Stimulated activated CD4-positive, alpha-beta T cell treated with anti-CD3 and anti-CD28 coated beads, Interleukin-4, amount 100 ng/mL, for 4 hours (primary cell): ENCODE measurements at places on chromosomes 6 and 20.

DNA sequence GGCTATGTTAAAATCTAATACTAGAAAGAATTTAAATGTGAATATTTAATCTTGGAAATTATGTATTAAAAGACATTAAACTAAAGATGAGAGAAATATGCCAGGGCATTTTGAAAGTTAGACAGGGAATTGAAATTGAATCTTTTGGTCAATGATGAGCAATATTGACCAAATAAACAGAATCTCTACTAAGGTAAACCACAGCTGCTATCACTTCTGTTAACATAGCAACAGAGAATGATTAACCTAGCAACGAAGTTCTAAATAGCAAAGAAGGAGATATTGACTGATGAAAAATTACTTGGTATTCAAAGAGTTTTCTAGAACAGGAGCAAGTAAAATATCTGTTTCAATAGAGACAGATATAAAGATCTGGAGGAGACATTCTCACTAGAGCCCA, 45.2 kb upstream of the RSPO3 start:
- no peak for DNase-seq

GRCh38 chr6:116456106-116456505, 5.1 kb upstream of the CALHM6 start:
- no peak for DNase-seq

- no peak for DNase-seq
Observed at GRCh38 chr20:1934156-1934555, 38.9 kb downstream of the SIRPA start.

DNA sequence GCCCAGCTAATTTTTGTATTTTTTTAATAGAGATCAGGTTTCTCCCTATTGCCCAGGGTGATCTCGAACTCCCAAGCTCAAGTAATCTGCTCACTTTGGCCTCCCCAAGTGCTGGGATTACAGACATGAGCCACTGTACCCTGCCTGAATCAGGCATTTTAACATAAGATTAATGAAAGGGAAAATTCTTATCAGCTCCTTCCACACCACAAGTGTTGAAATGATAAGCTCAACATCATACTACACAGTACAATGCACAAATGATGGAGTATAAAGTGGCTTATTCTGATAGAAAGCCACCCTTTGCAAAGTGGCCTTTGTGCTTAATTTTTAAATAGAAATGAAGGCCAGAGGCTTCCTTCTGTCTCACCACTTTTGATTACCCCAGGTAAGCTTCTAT, 71.3 kb upstream of the MCHR2 start:
- no peak for DNase-seq

- no peak for DNase-seq
Observed at GRCh38 chr6:11113038-11113437, 1.5 kb upstream of the ERVFRD-1 start.

DNA sequence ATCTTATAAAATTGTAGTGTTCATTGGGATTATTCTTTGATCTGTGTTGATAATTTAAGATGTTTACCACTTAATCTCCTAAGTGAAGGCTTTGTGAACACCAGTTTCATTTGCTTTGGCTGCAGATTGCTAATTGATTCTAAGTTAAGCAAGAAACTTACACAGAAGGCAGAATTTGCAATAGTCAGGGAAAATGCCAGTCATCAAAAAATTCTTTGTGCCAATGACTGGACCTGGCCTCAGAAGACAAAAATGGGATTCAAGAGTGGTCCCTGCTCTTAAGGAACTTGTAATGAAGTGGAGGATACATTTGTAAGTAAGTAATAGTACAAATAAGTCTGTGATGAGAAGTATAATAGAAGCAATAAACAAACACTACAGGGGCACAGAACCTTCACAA, 63.3 kb upstream of the EXOC2 start:
- DNase-seq = no peak

DNA sequence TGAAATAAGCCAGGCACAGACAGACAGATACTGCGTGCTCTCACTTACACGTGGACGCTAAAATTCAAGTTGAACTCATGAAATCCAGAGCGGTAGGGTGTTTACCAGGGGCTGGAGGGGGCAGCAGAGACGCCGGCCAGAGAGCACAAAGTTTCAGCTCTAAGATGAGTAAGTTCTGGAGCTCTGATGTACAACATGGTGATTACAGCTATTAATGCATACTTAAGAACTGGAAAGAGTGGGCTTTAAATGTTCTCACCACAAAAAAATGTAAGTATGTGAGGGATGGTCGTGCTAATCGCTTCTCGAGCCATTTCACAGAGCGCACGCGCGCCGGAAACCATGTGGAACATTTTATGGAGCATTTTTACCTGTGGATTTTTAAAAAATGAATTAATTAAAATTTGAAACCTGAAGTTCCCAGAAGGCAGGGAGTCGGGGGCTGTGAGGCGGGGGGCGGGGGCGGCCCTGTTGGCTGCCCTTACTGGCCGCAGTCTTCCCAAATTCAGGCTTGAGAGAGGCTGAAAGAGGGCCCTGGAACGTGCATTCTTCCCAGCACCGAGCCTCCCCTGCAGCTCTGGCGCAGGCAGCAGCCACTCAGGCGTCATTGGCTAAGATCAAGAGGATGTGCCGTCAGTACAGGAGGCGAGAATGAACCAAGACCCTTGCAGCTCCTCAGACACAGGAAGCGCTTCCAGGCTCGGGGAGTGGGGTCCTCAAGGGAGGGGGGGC, 8.5 kb upstream of the SLCO4A1 start:
- no peak for DNase-seq

- DNase-seq = no peak
Observed at GRCh38 chr6:2970034-2970685, 1.2 kb downstream of the SERPINB6 start.

GRCh38 chr6:87401832-87402231, 5.9 kb upstream of the CFAP206 start:
- DNase-seq = no peak

- peak; percentile 18 for DNase-seq
Observed at GRCh38 chr6:18263418-18264218, 712 bp downstream of the DEK start.

- no peak for DNase-seq
Observed at GRCh38 chr20:41004531-41005360, 23.9 kb upstream of the TOP1 start.

DNA sequence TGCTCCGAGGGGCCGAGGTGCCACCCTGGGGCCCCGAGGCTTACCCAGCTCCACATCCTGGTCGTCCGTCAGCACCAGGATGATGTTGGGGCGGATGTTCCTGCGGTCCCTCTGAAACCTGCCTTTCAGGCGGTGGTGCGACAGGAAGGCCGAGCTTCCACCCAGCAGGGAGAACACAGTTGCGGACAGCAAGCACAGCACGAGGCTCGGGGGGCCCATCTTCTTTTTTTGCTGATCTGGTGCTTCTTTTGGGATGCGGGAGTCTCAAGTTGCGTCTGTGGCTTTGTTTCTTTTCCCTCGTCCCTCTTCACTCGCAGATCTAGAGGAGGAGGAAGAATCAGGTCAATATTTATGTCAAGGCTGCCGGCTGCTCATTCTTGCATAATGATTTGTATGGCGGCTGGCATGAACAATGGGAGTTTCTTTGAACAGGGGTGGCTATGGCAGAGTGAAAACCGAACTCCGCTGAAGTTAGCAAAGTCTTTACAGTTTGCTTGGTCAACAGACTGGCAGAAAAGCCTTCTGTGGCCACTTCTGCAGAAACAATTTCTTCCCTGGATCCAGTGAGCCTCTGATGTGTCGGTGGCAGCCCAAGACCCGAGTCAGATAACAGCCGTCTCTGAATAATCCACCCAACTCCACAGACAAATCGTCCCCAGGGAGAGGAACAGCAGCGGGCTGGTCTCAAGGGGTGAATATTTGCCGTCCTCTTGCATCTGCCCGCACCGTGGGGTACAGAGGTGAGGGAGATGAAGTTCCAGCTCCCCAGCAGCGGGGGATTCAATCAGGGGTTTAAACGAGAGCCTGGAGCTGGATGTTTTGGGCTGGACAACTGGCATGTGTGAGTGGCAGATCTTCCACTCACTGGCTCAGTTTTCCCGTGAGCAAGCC, 27.9 kb downstream of the SULF2 start:
- DNase-seq = no peak

DNA sequence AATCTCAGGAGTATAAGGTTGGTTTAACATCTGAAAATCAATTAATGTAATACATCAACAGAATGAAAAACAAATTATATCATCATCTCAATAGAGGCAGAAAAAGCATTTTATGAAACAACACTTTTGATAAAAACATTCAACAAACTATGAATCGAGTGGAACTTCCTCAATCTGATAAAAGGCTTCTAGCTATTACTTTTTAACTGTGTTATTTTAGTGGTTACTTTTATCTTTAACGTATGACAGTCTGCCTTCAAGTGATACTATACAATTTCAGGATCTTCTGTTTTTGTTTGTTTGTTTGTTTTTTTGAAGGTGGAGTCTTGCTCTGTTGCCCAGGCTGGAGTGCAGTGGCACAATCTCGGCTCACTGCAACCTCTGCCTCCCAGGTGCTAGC, 73.7 kb downstream of the ZFAND3 start:
- DNase-seq = no peak

DNA sequence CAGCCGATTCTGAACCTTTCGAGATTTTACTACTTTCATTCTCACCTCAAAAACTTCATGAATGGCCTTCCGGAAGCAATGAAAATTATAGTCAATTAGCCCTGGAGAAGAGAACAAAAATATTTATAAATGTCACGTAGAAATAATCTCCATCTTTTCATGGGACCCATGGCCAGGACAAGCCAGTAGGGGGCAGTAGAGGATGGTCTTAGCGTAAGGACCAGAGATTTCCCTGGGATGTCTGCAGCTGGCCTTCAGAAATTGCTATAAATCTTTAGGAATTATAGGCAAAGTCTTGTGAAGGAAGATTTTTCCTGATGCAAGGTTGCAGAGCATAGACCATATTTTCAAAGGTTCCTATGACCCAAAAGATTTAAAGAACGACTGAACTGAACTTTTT, 15.6 kb upstream of the UBE2J1 start:
- DNase-seq = peak; percentile 52

GRCh38 chr6:1612299-1612973, 2.7 kb downstream of the FOXC1 start:
- no peak for DNase-seq

GRCh38 chr6:56595490-56596122, 47.1 kb downstream of the DST start:
- DNase-seq = peak; percentile 33

DNA sequence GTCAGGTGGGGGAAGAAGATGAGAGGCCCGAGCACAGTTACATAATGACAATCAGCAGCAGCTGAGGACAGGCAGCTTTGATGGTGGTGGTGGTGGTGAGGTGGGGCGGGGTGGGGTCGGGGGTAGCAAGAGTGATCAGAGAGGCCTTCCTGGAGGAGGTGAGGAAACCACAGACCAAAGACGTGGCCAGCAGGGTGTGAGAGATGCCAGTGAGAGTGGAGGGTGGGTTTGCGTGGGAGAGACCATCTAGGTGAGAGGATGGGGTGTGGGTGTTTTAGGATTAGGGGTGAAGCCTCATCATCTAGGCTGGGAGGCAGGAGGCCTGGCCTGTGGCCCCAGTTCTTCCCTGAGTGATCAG, 76.0 kb upstream of the TOX2 start:
- DNase-seq = no peak

DNA sequence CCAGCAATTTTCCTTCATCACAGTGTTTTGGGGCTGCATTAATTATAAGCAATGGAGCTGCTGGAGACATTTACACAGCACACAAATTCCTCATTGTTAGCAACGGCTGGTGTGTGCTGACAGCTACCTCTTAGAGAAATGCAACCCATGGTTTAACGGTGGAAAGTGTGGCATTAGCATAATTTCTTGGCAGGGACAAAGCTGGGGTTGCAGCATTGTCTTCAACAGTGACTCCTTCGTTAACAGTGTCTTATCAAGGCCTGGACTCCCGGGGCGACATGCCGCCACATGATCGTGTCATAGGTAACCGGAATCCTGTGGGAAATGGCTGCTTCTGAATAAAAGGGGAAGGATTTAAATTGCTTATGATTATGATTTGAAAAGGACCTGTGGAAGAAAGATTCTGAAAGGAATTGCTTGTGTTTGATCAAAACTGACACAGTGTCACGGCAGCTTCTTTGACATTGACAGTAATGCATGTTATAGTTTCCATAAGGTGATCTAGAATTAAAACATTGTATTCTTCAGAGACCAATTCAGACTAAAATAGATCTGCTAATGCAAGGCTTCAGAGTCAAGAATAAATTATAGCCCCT, 128.0 kb downstream of the UST start:
- no peak for DNase-seq

DNA sequence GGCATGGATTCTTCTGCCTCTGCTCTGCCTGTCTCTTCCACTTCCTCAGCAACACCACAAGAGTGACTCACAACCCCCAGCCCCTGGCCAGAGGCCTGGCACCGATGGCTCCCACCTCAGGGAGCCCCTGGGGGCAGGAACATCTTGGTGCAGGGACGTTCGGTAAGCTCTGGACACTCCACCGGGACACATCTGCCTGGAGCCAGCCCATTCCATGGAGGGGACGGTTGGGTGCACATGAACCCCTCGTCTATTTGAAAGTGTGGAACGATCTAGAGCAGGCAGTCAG, 246.5 kb downstream of the ERMARD start:
- no peak for DNase-seq

GRCh38 chr6:124659427-124659826, 302.8 kb upstream of the RNF217 start:
- DNase-seq = no peak

DNA sequence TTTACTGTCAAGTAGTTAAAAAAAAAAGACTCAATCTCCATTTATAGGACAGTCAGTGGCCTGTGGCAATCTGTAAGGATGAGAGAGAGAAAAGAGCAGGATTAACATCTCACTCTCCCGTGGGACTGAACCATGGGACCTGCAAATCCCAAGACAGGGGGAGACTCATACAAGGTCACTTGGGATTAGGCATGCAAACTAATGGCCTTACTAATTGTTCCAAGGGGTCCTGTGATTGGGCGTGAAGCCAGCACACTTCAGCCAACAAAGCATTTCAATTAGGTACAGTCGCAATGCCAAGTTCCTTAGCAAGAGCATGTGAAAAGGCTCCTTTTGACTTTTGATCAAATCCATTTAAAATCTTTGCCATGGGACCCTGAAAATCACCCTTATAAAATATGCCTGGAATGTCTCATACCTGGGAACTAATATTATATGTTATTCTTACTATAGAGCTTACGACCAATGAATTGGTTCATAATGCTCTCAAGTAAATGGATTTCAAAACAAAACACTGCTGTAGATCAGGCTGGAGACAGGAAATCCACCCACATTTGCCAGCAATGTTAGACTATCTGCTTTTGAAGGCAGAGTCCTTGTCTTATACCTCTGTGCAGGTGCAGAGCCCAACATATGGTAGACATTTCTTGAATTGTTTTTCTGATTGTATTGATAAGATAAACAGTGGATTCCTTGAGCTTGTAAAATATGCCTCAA, 412.5 kb downstream of the GJA1 start:
- DNase-seq = no peak

- no peak for DNase-seq
Observed at GRCh38 chr6:117591405-117591804, 10.9 kb downstream of the GOPC start.

DNA sequence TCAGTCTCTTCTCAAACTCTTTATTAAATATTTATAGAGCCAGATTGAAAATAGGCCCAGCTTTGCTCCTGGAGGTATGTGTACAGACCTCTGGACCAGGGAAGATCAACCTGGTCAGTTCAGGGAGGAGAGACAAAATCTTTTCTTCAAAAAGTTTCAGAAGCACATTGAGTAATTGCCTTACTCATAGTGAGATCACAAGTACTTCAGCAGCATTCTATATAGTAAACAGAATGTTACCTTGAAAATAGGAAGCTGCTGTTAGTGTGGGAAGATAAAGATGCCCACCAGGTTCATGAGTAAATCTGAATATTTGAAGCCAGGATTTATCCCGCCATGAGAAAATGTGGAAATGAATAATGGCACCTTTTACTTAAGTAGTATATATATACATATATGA, 665.9 kb upstream of the CITED2 start:
- DNase-seq = no peak
